ENCODE measurements at places on chromosomes 5 and 9.

GRCh38 chr5:115661101-115661500 lies 35.3 kb upstream of the TMED7 start:
- no peak for DNase-seq

- no peak for DNase-seq
Observed at GRCh38 chr9:100759215-100759614, 181.3 kb downstream of the CAVIN4 start.

DNA sequence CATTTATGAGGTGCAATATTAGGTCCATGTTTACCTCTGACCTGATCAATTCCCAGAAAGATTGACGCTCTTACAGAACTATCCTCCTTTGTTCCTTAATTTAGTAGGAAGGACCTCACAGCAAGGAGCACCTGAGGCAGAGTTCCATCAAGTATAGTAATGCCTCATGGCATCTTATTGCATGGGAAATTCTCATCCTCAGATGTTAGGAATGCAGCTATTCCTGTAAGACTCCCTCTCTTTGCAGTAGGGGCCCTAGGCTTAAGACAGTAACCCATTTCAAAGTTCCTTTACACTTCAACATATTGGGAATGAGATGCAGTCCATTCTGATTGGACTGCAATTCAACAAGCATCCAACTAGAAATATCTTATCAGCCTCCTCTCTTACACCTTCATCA lies 69.8 kb downstream of the SLCO4C1 start:
- DNase-seq = no peak

DNA sequence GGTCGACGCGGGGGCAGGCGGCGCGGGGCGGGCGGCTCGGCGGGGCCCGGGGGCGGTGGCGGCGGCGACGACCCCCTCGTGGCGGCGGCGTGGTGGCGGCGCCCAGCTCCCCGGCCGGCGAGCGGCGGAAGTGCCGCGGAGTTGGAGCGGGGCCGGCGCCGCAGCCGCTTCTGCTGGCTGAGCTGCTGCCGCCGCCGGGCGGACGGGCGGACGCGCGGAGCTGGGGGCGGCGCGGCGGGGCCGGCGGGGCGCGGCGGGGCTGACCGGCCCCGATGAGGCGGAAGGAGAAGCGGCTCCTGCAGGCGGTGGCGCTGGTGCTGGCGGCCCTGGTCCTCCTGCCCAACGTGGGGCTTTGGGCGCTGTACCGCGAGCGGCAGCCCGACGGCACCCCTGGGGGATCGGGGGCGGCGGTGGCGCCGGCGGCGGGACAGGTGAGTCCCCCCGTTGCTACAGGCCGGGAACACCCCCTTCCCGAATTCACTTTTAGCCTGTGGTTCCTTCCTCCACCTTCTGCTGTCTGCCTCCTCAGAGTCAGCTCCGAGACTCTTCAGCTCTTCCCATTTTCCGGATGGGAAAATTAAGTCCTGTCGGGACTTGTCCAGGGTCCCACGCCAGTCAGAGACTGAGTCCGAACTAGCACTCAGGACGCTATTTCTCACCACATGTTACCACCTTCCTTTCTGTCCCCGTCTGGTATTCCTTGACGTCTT lies at the start of gene GALNT10:
Gene GALNT10, plus strand, starts transcription at position 139 of the 710 bp plus-strand sequence. Its CDS starts 134 bp downstream, at position 273.
- no peak for DNase-seq

DNA sequence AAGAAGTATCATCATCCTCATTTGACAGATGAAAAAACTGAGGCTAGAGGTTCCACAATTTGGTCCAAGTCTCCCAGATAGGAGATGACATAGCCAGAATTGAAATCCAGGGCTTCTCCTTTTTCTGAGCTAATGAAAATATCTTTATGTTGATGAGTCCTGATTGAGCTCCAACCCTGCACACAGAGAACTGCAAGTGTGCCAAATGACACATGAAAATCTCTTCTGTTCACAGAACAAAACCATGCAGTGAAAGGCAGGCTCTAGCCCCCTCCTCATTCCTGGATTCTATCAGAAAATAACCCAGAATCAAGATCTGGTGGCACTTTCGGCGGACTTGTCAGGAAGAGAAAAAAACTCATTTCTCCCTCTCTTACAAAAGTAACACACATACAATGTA lies 124.0 kb downstream of the GLIS3 start:
- no peak for DNase-seq

GRCh38 chr5:88687373-88687911 lies 195.5 kb downstream of the MEF2C start:
- peak; percentile 37 for DNase-seq

- no peak for DNase-seq
Observed at GRCh38 chr5:137665678-137666460, 70.0 kb downstream of the KLHL3 start.

- DNase-seq = no peak
Observed at GRCh38 chr9:89317282-89317681, 1.0 kb upstream of the SECISBP2 start.

DNA sequence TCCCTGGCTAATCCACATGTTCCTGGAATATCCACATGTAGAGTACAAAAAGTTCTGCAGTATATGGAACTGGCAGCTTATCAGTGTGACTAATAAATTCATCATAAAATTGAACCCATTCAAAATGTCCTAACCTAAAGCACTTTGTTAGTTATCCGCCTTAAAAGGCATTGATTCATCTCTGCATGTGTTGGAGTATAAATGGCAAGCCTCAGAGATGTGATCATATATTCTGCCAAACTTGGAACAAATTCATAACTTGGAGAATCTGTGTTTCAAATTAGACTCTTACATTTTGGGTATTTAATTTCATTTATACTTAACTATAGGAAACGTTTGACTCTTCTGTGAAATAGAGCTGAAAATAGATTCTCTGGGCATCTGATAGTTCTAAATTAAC lies 25.2 kb upstream of the NREP start:
- no peak for DNase-seq

DNA sequence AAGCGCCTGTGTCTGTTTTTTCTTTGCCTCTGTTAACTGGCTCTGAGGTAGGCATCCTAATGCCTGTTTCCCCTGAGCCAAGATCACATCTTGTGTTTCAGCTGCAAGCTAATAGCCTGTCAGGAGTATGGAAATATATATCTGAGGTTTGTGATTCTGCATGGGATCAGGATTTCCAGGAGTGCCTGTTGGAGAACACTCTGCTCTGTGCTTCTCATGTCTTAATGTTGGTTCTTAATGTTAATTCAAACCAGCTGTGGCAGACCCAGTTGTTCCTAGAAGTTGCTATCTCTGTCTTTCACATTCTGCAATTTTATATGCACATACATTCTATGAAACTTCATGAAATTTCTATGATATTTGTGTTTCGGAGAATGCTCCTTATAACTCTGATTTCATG lies 72.1 kb downstream of the PGM5 start:
- no peak for DNase-seq

DNA sequence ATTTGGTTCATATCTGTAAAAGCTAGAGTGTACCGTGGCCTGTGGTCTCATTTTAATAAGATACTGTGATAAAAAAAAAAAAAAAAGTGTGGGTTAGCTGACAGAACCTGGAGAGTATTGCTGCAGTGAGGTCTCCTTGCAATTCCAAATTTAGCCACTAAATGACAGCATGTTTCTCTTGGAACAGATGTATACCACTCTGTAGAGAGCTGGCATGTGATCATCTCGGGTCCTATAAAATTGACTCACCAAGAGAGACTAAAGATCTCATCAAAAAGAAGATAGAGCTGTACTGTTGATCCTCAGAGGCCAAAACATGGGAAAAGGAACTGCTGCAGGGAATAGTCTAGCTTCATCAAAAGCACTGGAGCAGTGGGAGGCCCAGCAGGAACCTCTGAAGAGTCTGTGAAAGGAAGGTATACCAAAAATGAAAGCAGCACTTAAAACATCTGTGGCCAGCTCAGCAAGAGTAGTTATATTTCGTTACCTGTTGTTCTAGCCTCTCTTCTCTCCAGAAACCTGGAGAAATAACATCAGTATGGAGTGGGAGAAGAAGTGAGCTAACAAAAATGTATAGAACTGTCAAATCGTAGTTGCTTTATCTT lies 826.8 kb downstream of the EFNA5 start:
- no peak for DNase-seq

- no peak for DNase-seq
Observed at GRCh38 chr9:130022566-130023143, 20.3 kb downstream of the FNBP1 start.

- DNase-seq = no peak
Observed at GRCh38 chr5:94746731-94747124, 128.3 kb downstream of the SLF1 start.

- no peak for DNase-seq
Observed at GRCh38 chr9:76395381-76395780, 1.2 kb upstream of the RFK start.

GRCh38 chr9:110126986-110127864 lies 80.7 kb downstream of the C9orf152 start:
- DNase-seq = no peak

- DNase-seq = no peak
Observed at GRCh38 chr5:68148096-68148495, 67.5 kb upstream of the PIK3R1 start.

GRCh38 chr9:113996531-113997001 lies 81.5 kb downstream of the AMBP start:
- no peak for DNase-seq

DNA sequence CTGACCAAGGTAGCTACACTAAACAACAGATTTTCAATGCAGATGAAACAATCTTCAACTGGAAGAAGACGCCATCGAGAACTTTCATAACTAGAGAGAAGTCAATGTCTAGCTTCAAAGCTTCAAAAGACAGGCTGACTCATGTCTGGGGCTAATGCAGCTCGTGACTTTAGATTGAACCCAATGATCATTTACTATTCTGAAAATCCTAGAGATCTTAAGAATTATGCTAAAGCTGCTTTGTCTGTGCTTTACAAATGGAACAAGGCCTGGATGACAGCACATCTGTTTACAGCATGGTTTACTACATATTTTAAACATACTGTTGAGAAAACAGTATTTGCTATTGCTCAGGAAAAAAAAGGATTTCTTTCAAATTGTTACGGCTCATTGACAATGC lies 54.9 kb downstream of the RICTOR start:
- no peak for DNase-seq

DNA sequence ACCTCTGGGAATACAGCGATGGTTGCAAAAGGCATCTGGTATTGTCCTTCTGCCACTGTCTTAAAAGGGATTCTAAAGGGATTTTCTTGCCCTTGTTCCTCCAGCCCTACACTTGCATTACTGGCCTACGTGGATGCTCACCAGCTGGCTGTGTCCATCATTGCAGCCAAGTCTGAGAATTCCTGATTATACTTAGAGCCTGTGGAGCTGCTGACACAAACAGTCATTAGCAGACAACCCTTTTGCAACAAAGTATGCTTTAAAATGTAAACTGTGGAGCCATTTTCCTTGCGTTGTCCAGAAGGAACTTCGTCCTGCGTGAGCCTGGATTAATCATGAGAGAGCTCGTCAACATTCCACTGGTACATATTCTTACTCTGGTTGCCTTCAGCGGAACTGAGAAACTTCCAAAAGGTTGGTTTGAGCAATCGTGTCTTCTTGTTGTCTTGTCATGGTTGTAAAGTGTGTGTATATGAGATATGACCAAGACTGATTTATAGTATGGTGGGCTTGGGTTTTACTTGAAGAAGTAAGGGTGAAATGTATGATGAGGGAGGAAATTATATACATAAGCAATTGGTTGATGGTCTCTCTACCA lies at the start of gene MUSK:
Gene MUSK, plus strand, starts transcription at position 222 of the 598 bp plus-strand sequence. Its CDS starts 114 bp downstream, at position 336.
- DNase-seq = no peak

DNA sequence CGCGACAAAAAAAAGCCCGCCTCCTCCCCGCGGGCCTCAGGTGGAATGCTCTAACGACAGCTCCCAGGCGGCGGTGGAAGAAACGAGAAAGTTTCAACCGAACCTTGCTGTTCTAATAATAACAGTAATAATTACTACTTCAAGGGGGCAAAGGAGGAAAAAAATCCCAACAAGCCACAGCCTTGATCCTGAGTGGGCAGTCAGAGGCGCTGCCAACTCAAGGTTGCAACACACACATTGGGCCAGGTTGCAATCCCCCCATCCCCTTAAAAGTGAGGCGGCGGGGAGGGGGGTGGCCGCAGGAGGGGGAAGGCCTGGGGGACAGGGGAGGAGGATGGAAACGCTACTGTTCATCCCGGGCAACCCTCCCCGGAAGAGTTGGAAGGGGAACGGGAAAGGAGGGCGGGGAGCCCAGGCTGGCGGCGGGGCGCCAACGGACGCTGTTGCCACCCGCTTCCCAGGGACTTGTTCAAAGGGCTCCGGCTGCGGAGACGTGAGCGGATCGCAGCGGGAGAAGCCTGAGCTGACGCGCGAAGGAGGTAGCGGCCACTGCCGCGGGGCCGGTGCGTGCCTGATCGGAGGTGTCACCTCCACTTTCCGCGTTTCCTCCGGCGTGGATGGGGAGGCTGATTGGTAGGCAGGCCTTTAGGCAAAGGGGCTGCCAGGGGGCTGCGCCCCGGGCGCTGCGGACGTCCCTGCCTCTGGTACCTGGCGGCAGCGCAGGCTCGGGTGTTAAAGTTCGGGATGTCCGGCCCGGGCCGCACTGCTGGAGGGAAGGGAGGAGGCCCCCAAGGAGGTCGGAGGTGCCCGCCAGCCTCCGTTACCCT lies 647 bp downstream of the SMARCA2 start:
- no peak for DNase-seq

GRCh38 chr5:78905084-78905938 lies 79.8 kb downstream of the ARSB start:
- no peak for DNase-seq

GRCh38 chr9:88818495-88819201 lies 172.6 kb upstream of the S1PR3 start:
- no peak for DNase-seq

GRCh38 chr5:171420431-171421241 lies 1.2 kb downstream of the FGF18 start:
- no peak for DNase-seq

GRCh38 chr5:74626386-74627222 lies 13.9 kb downstream of the ENC1 start:
- DNase-seq = no peak

- DNase-seq = no peak
Observed at GRCh38 chr9:6667633-6668280, 22.2 kb upstream of the GLDC start.

- DNase-seq = no peak
Observed at GRCh38 chr9:120608421-120608820, 28.5 kb upstream of the CDK5RAP2 start.

DNA sequence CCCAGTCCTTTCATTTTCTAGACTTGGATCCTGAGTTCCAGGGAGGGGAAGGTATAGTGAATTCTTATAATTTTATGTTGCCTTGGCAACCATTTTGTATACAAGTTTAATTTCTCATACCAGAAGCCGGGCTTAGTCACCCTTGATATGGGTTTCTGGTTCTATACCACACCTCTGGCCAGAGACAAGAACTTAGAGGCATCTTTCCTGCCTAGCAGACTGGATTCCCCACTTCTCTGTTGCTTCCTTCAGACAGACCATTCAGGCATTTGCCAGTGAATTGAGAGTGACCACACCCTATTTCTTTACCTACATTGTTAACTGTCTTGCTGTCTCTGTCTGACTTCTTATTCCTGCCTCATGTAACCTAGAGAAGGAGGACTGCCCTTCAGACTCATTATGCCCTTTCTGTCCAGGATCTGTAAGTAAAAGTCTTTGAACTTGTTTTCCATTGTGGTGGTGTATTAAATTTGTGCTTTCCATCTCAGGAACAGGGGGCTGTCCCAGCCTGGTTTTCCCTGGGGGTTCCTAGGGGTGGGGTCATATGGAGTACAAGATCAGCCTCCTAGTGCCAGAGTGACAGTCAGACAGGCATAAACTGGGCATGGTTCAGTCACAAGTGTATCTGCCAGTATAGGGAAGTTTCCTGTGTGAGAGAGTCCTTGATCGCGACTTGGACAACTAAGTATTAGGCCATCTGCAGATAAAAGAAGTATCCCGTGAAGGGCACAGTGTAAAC lies 27.4 kb downstream of the TNFSF8 start:
- DNase-seq = no peak

- DNase-seq = no peak
Observed at GRCh38 chr9:85715587-85715986, 26.2 kb downstream of the AGTPBP1 start.

GRCh38 chr9:70011366-70011765 lies 32.3 kb upstream of the MAMDC2 start:
- DNase-seq = no peak
